ENCODE measurements at places on chromosomes 12 and 14.

GRCh38 chr14:68471029-68471963, 321.6 kb downstream of the ZFP36L1 start:
- no peak for DNase-seq

DNA sequence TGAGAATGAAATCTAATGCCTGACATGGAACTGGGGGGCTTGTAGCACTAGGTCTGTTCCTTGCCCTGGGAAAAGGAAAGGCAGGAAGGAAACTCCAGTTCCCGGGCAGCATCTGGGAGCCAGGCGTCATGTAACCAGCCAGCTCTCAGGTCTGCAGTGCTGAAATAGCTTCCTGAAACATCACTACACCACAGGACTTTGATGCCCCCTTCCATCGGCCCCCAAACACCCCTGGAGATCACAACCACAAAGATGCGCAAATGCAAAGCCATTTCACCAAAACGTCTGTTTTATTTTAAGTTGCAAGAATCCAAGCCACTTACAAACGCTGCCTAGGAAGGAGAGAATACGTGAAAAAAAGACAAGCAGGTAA, 40.9 kb downstream of the KCTD10 start:
- DNase-seq, result no peak

- no peak for DNase-seq
These were observed 26.1 kb upstream of the RTRAF start for GRCh38 chr14:51963286-51963685.

GRCh38 chr12:28294300-28294699, 104.0 kb downstream of the CCDC91 start:
- DNase-seq, result no peak

GRCh38 chr12:113420996-113421595, 1.1 kb upstream of the SDSL start:
- DNase-seq, result no peak

- no peak for DNase-seq
These were observed 15.7 kb upstream of the SLC6A12 start for GRCh38 chr12:229441-230191.

DNA sequence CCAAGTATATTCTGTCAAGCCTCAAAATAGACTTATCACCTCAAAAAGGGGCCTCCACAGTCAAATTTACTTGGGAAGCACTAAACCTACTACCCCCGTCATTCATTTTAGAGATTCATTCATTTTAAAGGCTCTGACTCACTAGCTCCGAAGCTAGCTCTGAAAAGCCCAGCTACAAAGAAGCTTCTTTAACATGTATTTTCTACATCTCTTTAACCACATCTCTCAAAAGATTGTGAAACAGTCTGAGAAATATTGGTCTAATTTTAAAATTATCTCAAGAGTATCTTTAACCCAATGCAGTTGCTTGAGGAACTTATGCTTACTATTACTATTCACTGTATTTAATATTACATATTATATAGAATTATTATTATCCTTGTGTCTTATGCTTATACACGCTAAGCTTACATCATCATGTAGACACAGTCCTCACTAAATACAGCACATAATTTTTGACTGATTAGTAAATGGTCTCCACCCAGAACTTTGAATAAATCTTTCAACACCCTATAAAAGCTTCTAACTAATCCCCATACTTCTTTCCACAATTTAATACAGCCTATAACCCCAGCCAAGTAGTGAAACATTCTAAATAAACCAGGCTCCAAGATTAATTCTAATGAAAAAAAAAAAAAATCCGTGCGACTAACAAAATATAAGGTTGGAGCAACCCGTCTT, 7.8 kb downstream of the NT5DC3 start:
- DNase-seq, result no peak

All from NCI-H1694 treated with DMSO at 0.1 percent for 48 hours (cell line).